Effector memory CD4-positive, alpha-beta T cell (primary cell): ENCODE measurements at places on chromosomes 13 and 19.

GRCh38 chr13:24288870-24289269 is 20.5 kb upstream of the C1QTNF9 start:
- no peak for DNase-seq

DNA sequence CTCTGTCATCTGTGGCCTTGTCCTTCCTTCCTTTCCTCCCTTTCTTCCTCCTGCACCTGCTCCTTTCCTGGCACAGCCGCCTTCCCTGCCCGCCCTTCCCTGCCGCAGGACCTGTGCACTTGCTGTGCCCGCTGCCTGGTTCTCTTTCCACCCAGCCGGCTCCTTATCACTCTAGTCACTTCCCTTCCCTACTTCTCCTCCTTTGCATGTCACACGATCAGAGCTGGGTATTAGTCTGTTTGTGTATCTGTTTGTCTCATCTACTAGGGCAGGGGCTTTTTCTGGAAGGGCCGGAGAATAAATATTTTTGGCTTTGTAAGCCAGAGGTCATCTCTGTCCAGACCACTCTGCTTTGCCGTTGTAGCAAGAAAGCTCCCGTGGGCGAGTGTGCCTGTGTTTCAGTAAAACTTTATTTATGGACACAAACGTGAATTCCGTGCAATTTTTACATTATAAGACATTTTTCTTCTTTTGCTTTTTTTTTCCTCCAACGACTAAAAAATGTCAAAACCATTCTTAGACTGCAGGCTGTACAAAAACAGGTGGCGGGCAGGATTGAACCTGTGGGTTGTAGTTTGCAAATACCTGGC is 6.1 kb downstream of the KDM4B start:
- no peak for DNase-seq

- no peak for DNase-seq
Observed at GRCh38 chr19:8044018-8044417, 8.5 kb upstream of the CCL25 start.

- DNase-seq: no peak
Observed at GRCh38 chr19:29503140-29503758, 22.5 kb upstream of the VSTM2B start.
